ENCODE measurements at places on chromosomes 4 and X. TPM values are rescaled to one million over a fixed set of nuclear protein-coding genes. Genes with fewer than 3 reads are reported as not detected.

DNA sequence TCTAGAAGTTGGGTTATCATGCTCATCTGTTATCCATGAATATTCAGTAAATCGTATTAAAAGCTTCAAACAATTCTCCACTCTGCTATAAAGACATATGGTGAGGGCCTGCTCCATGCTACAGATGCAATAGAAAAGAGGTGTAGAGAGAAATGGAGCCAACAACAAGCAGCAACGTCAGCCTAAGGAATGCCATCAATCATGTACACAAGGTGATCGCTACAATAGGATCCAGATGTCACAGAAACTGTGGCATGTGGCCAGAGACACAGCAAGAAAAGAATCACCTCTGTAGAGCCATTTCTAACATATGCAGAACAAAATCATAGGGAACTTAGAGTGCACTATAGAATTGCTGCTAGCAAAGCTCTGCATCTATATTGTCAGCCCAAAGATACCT, 1188.1 kb downstream of the PCDH7 start:
- ATAC-seq, result no peak

- ATAC-seq, result no peak
Observed at GRCh38 chr4:109985993-109986974, 73.6 kb downstream of the EGF start.

GRCh38 chrX:150234126-150234525, 129.0 kb upstream of the MAMLD1 start:
- ATAC-seq, result no peak

- ATAC-seq, result no peak
Observed at GRCh38 chr4:90293320-90293719, 166.1 kb downstream of the CCSER1 start.

DNA sequence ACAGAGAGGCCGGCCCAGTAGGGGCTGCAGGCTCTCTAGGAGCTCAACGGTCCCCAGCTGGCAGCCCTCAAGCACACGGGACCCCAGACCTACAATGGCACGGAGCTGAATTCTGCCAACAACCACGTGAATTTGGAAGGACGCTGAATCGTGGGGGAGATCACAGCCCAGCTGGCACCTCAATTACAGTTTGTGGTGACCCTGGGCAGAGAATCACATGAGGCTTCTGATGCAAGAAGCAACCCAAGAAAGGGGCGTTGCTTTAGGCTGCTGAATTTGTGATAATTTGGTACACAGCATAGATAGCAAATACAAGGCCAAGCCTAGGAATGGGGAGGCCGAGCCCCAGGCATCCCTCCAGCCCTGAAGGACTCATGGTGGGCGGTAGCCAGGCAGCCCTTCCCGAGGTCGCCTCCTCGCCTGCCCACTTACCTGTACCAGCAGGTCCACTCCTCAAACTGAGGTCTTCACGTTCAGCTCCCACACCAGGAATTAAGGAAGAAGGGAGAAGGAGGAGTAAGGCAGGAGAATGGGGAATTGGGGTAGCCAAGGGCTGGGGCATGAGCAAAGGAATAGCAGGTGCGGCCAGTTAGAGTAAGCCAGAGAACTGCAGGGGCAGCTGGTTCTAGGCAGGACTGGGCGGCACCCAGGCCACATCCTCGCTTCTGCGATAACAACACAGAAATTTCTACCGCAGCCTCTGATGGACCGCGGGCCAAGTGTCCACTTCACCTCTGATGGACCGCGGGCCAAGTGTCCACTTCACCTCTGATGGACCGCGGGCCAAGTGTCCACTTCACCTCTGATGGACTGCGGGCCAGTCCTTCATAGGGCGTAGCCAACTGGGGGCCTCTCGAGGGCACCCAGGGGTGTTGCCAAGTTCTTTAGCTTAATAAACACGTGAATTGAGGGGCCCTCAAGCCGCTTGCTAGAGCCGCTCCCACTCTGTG, 23.4 kb upstream of the HTRA3 start:
- ATAC-seq, result no peak

The EFNB1 gene
- 2.8 TPM for total RNA-seq

DNA sequence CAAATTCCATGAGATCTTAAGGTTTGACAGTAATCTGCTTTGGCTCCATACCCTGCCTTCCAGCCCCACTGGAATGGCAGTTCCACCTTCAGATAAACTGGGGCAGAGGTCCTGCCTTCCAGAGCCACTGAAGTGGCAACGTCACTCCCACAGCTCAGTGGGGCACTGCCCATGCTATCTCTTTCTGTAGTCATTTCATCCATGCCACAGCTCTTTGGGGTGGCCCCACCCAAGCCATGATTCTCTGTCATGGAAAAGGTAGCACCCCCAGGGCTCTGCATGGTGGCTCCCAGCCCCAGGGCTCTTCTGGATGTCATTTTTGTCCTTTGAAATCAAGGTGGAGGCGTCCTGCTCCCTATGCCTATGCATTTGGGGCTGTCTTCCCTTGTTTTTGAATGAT, 596.5 kb downstream of the SPOCK3 start:
- no peak for ATAC-seq

DNA sequence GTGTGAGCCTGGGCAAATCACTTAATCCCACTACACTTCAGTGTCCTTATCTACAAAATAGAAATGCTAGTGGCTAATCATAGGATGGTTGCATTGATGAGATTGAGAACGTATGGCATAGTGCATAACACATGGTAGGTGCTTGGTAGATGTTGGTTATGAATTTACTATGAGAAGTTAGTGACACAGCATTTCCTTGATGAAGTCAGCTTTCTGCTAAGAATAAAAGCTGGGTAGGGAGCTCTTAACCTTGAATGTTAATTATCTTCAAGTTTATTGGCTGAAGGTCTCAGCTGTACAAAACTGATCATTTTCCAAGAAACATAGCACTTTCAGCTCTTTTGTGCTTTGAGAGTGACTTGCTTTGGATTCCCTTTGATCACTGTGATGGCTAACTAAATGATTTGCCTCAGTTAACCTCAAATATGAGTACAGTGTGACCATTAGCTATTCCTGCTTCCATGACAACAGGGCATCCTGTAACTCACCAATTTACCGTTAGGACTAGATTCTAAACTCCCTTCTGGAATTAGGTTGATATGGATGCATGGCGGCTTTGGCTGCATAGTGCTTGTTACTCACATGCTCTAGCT, 17.8 kb downstream of the PDK3 start:
- peak; percentile 30 for ATAC-seq

GRCh38 chrX:39477031-39477761, 620.6 kb downstream of the BCOR start:
- ATAC-seq, result no peak

- ATAC-seq, result peak; percentile 71
Observed at GRCh38 chrX:12950851-12951594, 23.9 kb upstream of the TMSB4X start.
